Epithelial cell of proximal tubule (primary cell): ENCODE measurements at places on chromosomes 1 and 21.

GRCh38 chr1:172321451-172321850, 99.0 kb upstream of the C1orf105 start:
- no peak for DNase-seq

DNA sequence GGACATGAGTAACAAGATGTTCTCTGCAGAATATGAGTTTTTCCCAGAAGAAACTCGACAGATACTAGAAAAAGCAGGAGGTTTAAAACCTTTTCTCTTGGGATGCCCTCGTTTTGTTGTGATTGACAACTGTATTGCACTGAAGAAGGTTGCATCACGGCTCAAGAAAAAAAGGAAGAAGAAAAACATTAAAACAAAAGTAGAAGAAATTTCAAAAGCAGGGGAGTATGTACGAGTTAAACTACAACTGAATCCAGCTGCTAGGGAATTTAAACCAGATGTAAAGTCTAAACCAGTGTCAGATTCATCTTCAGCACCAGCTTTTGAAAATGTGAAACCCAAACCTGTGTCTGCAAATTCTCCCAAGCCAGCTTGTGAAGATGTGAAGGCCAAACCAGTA, 92.5 kb downstream of the TTC3 start:
- no peak for DNase-seq

DNA sequence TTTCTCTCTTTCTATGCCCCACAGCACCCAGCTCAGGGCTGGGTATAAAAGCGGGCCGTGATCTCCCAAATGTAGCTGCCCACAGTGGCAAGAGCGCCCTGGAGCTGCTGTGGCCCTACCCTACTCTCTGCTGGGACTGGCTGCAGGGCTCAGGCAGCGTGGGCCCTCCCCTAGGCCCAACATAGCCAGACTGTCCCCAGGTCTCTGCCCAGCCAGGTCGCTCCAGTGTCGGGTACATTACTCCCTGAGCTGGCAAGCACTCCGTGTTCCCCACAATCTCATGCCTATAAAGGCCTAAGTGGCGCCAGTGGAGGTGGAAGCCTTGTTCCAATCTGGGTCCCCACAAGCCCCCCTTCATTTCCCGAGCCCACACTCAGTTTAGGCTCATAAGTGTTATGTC, 66.2 kb downstream of the GLIS1 start:
- no peak for DNase-seq

DNA sequence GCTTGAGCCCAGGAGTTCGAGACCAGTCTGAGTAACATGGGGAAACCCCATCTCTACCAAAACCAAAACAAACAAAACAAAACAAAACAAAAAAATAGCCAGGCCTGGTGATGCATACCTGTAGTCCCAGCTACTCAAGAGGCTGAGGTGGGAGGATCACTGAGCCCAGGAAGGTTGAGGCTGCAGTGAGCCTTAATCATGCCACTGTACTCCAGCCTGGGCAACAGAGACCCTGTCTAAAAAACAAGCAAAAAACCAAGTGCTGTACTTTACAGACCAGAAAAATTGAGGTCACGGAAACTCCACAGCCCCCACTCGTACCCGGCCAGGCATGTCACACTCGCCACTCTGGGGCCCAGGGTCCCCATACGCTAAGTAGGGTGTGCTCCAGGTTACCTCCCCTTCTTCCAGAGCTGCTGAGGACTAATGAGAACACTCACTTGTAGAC, 22.9 kb downstream of the ATP2B4 start:
- no peak for DNase-seq

GRCh38 chr1:30732277-30732996, 9.1 kb upstream of the MATN1 start:
- no peak for DNase-seq

DNA sequence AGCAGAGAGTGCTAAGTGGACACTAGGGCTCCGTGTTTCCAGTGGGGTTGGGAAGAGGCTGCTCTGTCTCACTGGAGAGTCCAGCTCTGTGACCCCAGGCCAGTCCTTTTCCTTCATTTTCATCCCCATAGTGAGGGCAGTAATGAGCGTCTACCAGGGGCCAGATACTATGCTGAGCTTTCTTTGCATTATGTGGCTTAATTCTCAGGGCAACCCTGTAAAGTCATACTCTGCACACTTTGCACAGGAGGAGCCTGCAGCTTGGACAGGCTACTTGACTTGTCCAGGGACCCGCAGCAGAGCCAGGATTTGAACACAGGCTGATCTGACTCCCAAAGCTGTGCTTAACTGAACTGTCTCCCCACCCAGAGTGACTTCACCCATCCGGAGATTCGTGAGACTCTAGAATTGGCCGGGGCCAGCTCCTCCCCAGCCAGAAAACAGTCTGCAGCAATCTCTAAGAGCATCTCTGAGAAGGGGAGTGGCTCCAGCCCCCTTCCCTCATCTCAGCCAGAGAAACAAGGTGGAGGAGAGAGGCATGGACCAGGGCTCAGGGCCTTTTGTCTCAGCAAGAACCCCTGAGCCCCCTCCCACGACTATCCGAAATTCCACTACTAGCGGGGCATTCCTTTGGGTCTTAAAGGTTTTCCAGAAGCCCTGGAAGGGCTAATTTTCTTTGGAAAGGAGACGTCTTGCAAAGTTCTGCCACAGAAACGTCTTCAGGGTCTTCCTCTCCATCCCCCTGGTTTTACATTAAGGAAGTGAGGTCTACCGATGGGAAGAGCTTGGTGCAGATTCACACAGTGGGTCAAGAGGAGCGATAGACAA, 866 bp upstream of the FNDC5 start:
- no peak for DNase-seq

DNA sequence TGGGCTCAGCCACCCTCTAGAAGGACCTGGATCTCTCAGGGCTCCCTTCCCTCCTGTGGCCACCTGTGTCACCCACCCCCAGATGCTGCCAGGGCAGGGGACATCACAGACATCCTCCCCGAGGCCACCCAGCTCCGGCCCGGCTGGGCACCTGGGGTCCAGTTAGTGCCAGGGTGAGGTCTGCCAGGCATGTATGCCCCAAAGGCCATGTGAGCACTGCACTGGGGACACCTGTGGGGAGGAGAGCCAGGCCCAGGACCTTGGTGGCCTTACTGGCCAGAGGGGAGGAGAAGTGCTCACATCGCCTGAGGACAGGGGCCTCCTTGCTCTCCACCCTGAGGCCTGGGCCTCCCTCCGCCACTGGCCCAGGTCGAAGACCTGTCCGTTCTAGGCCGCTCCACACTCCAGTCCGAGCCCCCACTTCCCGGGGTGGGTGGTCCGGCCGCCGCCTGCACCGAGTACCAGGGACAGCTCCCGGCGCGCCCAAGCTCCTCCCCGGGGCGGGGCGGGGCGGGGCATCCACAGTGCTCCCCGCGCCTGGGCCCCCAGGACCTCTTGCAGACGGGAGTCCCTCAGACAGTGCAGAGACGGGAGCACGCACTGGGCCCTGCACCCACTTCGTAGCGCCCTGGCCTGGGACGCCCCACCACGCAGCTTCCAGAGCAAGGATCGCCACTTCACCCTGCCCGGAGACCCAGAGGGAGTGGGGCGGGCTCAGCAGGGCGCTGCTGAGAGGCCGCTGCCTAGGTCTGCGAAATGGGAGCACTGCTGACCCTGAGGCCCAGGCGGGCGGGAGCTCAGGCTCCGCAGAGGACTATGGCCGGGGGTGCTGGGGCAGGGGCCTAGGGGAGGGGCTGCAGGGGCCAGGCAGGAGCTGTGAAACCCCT, 34.3 kb upstream of the CCDC27 start:
- DNase-seq = no peak

- no peak for DNase-seq
These were observed 1.5 kb upstream of the HDGF start for GRCh38 chr1:156752843-156753482.

GRCh38 chr21:16422702-16423101, 692.9 kb downstream of the USP25 start:
- DNase-seq = no peak

- no peak for DNase-seq
These were observed 226.9 kb downstream of the TGFB2 start for GRCh38 chr1:218572050-218572449.

DNA sequence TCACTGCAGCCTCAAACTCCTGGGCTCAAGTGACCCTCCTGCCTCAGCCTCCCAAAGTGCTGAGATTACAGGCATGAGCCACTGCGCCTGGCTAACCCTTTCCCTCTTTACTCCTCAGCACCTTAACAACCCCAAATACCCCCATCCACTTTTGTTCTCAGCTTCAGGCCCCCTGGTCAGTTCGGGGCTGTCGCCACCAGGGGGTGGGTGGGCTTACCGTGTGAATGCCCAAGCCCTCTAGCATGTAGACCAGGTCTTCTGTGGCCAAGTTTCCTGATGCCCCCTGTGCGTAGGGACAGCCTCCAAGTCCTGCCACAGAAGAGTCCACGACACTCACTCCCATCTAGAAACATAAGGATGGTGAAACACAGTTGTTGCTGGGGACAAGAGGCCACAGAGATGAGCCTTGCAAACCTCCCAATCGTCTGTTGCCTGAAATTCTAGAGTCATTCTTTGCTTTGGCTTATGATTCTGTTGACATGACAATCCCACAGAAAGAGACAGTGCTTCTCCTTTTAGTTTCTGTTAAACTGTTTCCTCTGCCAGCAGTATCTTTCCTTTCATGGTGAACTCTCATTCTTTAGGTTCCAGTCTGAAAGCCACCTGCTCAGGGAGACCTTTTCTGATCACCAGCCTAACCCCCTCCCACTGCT, 3.8 kb upstream of the GALE start:
- no peak for DNase-seq

GRCh38 chr1:248015803-248016202, 2.3 kb downstream of the OR2L5 start:
- DNase-seq = no peak

GRCh38 chr1:53016705-53017104, 45.3 kb upstream of the PODN start:
- DNase-seq = no peak
